ENCODE measurements at places on chromosomes 12 and 14. TPM values are rescaled to one million over a fixed set of nuclear protein-coding genes. Genes with fewer than 3 reads are reported as not detected.
A peak's percentile ranks its signal among the peaks of the same experiment; 100 is the strongest.

Gene C12orf54
- 5.3 TPM for polyA plus RNA-seq

Gene GPR137C
- polyA plus RNA-seq, result 0.06 TPM

Gene SLC17A8
- not detected for polyA plus RNA-seq

Gene METTL25
- 2.7 TPM for polyA plus RNA-seq

Gene AMHR2
- polyA plus RNA-seq, result not detected

Gene LRP1
- polyA plus RNA-seq, result 8.5 TPM

Gene ETFBKMT
- 0.94 TPM for polyA plus RNA-seq

Gene IL26
- polyA plus RNA-seq, result not detected

Gene IL22
- not detected for polyA plus RNA-seq

Gene RAD9B
- polyA plus RNA-seq, result 0.10 TPM

Gene PZP
- not detected for polyA plus RNA-seq

Gene RTL1
- polyA plus RNA-seq, result not detected

Gene LMNTD1
- not detected for polyA plus RNA-seq

- DNase-seq, result no peak
Observed at GRCh38 chr12:109697877-109698468, 15.7 kb upstream of the FAM222A start.

- no peak for DNase-seq
Observed at GRCh38 chr12:44510510-44510909, 365.6 kb downstream of the NELL2 start.

DNA sequence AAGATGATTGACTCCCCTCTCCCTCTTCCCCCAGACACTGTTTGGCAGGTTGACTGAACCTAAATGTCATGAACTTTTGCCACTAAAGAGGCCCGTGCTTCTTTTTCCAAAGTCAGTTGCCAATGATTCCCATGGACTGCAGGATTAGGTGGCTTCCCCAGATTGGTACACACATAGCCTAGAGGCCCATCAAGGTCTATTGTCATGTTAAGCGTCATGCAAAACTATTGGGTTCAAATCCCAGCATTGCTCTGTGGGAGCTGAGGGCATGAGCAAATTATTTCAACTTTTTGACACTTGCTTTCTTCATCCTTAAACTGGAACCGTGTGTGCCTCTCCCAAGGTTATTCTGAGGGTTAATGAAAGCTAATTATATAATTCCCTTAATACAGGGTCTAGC is 430.2 kb upstream of the TBX3 start:
- DNase-seq, result no peak

DNA sequence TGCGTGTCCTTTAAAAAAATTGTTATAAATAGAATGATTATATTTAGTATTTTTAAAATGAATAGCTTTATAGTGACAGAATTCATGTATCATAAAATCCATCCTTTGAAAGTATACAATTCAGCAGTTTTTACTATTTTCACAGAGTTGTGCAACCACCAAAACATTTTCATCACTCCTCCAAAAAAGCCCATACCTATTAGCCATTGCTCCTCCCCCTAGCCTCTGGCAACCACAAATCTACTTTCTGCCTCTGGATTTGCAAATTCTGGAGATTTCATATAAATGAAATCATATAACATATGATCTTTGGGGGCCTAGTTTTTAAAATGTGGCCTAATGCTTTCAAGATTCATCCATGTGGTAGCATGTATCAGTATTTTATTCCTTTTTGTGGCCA is 117.9 kb upstream of the MED13L start:
- no peak for DNase-seq

- DNase-seq, result no peak
Observed at GRCh38 chr14:36579573-36580140, 2.8 kb downstream of the NKX2-8 start.

- no peak for DNase-seq
Observed at GRCh38 chr14:77194706-77195105, 13.1 kb downstream of the TMEM63C start.

DNA sequence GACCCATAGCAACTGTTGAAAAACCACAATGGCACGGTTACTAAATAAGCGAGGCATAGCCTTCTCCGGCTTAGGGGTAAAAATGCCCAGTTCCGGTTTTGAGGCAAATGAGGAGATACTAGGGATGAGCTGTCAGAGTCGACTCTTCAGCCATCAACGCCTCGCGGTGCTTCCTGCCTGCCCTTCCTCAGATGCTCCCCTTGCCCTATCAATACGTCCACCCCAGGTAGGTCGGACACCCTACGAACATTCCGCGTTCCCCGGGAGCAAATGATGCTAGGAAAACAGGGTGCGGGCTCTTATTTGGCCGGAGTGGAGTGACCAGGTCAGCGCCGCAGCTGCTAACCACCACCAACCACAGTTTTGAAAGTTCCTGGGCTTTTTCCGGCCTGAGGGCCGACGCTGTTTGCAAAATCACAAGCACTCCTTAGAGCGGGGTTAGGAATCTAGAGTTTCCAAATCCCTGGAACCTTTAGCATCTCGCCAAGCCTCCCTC is 1.2 kb downstream of the SRSF9 start:
- peak; percentile 33 for DNase-seq

GRCh38 chr14:75982266-75983018 is 647 bp upstream of the TGFB3 start:
- DNase-seq, result peak; percentile 32

DNA sequence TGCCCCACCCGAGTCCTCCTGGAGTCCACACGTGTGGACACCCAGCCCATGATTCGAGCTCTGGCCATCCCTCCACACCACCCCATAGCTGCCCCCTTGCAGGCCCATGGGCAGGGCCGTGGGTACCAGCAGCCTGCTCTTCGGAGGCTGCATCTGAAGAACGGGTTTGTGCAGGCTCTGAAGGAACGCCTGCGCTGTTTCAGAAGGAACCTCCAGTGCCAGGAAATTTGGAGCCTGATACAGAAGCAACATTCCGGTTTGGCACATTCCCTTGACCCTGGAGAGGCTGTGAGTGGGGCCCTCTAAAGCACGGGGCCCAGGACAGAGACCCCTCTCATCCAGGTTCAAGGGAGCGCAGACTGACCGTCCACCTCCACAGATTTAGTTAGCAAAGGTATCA is 57.0 kb downstream of the ZNF664 start:
- no peak for DNase-seq

- DNase-seq, result no peak
Observed at GRCh38 chr12:46590991-46591703, 218.6 kb upstream of the SLC38A2 start.

DNA sequence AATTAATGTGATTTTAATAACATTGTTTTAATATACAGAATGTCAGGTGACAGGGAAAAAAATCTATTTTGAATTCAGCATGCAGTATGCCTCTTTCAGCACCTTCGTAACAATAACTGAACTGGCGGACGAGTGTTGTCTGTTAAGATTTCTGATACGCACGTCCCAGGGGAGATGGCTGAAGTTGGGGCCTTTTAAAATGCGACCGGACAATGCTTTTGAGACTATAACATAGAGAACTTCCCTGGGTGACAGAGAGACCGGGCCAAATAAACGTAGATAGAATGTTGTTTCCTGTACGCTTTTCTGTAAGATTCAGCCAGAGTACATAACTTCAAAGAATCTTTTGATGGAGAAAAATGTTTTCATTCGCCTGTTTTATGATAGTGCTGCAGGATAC is 239.7 kb downstream of the EGLN3 start:
- no peak for DNase-seq

DNA sequence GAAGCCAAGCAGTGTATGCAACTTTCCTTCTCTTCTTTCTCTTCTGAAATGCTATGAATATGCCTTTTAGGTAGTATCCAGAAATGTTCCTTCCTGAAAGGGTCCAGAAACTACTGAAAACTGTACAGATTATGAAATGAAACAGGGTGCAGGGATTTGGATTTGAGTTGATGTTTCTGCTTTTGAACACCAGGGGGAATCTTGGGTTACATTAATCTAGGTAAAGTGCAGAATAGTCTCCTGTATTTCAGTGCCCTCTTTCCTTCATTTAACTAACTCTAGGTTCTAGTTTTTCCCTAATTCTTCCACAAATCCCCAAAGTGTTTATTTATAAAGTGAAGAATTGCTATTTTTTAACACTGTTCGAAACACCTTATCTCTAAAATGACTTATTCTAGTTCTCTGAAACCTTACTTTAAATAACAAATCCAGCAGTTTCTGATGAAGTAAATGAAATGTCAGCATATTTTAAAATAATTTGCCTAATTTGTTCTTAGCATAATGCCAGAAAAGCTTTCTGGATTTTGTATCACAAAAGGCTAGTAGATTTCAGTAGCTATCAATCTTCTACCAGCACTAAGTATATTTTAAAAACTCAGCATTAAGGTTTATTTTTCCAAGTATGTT is 111.9 kb downstream of the LRRK2 start:
- DNase-seq, result no peak

GRCh38 chr14:55508676-55509075 is 68.3 kb upstream of the TBPL2 start:
- DNase-seq, result no peak

GRCh38 chr12:130713581-130713991 is 2.5 kb downstream of the RIMBP2 start:
- no peak for DNase-seq

GRCh38 chr12:108833757-108834472 is 23.5 kb downstream of the SSH1 start:
- DNase-seq, result no peak

GRCh38 chr12:32108787-32109186 is 2.1 kb downstream of the BICD1 start:
- DNase-seq, result no peak

DNA sequence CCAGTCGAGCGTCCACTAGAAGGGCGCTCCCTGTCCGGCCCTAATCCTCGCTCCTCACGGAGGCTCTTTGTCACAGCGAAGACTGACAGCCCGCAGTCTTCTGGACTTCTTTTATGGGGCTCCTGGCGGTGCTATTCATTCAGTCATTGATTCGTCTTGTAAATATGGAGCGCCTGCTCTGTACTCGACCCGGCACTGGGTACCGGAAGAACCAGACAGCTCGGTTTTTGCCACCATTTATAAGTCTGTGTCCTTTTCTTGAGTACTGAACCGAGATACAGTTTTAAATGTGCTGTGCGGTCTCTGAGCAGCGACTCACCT is 570 bp downstream of the DMAC2L start:
- DNase-seq, result peak; percentile 42

GRCh38 chr14:49479432-49479831 is 106.7 kb downstream of the RPS29 start:
- no peak for DNase-seq

- no peak for DNase-seq
Observed at GRCh38 chr12:23687947-23688346, 261.5 kb downstream of the SOX5 start.

DNA sequence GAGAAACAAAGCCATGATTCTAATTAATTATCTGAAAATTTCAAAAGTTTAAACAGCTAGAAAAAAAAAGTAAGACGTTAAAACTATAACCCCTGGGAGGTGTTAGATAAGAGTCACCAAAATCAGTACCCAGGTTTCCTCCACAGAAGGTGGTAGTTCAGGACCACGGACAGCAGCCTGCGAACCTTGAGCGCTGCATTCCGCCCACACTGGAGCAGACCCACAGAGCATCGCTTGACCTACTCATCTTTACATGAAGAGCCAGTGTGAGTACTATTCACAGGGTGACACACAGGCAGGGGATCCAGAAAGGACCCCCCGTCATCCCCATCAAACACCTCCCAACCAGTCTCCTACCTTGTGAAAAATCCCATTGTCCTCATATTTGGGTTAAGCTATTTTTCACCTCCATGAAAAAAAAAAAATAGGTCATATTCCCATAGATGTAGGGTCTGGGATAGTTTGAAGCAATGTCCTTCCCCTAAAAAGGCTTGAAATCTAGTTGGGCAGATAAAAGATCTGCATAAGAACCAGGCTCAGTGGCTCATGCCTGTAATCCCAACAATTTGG is 8.8 kb upstream of the CHGA start:
- DNase-seq, result no peak

DNA sequence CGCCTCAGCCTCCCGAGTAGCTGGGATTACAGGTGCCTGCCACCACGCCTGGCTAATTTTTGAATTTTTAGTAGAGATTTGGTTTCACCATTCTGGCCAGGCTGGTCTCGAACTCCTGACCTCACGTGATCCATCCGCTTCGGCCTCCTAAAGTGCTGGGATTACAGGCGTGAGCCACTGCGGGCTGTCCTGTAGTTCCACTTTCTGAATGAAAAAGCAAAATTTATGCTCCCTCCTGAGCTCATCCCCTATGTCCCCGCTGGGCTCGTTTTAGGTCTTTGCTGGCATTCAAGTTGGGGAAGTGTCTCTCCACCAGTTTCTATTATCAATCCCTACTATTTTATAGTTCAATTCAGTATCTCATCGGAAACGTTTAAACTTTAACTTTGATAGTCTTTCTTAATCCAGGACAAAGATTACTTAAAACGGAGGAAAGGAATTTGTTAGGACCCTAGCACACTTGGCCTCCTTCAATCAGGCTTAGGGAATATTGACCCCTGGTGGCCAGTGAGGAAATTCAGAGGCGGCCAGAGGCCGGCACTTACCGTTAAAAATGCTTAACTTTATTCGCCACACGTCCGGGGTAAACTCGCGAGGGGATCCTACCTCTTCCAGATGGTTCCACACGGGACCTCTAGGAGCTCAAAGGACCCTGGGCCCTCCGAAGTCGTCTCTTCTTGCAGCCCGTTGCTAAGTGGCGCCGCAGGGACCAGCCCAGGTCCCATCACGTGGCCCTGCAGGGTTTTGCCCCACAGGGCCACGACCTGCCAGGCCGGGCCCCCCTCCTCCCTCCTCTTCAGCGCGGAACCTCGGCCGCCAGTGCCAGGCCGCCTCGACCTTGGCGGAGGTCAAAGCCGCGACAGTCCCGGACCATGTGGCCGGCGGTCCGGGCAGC is 11.4 kb upstream of the DNAL1 start:
- no peak for DNase-seq

GRCh38 chr12:114701104-114701414 is 17.1 kb upstream of the TBX3 start:
- DNase-seq, result peak; percentile 61

DNA sequence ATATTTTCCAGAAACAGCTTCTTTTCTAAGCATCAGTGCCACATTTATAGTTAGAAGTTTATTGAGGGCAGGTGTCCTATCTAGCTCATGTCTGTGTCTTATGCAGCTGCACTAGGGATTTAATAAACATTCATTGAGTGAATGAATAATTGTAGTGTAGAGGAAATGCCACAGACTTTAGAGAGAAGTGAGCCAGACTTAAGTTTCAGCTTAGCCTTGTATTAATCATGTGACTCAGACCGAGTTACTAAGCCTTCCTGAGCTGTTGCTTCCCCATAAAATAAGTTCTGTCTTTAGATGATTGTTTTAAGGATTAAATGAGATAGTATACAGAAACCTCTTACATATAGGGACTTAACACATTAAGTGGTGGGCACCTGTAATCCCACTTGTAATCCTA is 236.1 kb upstream of the DDHD1 start:
- peak; percentile 51 for DNase-seq

- peak; percentile 61 for DNase-seq
Observed at GRCh38 chr14:88129306-88130056, 124.5 kb downstream of the GPR65 start.

GRCh38 chr14:104690861-104691455 is 1.5 kb downstream of the INF2 start:
- no peak for DNase-seq

DNA sequence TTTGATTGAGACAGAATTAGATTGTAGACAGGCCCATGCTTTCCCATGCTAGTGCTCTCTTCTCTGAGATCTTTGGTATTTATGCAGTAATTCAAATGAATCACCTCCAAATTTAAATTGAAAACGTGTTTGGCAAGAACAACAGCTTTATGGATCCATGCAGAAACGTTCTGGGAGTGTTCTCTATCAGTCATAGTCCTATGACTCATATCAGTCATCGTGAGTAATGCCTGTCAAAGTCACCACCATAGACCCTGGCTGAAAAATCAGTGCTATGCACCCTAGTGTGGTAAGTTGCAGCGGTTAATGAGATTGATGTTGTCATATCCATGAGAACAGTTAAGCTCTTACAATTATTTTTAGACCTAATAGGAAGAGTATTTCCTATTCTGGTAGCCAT is 90.1 kb upstream of the FOXG1 start:
- peak; percentile 97 for DNase-seq

All from foreskin keratinocyte (primary cell).